ENCODE measurements at places on chromosomes 13 and 19.

GRCh38 chr13:112776354-112776753 is 86.5 kb downstream of the ATP11A start:
- DNase-seq, result no peak

DNA sequence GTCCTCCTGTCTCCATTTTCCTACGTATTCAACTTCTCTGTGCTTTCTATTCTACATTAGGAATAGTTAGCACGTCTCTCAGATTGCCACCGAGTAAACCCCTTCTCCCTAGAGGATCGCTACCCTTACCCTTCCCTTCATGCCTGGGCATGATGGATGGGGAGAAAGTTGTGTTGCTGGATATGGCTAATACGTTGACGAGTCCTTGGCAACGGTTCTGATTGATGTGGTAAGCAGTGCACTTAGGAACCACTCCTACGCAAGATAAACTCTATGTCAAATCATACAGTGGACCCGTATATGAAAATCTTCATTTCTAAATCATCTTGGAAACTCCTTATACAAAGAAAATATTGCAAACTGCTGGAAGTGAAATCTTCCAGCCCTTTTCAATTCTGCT is 224.5 kb downstream of the EFNB2 start:
- no peak for DNase-seq

DNA sequence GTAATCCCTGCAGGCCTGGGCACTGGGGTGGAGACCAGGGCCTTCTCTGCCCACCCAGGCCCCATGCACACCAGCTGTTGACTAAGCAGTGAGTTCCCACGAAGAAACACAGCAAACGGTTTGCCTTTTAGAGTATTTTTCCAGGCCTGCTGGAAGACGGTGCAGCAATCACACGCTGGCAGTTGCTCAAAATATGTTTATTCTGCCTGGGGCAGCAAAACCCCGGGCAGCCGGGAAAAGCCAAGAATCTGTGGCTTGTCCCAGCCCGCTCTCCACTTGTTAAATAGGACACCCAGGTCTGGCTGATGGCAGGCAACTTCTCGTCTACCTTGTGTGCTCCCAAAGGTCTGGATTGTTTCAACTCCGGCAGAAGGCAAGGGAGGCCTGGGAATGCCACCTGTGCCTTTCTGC is 40.8 kb downstream of the GGACT start:
- no peak for DNase-seq

GRCh38 chr19:34075661-34076091 is 96.6 kb upstream of the LSM14A start:
- no peak for DNase-seq

All from stimulated activated CD4-positive, alpha-beta T cell treated with anti-CD3 and anti-CD28 coated beads, Interleukin-4, amount 100 ng/mL, for 1 hour (primary cell).